ENCODE measurements at places on chromosomes 5 and 9.

DNA sequence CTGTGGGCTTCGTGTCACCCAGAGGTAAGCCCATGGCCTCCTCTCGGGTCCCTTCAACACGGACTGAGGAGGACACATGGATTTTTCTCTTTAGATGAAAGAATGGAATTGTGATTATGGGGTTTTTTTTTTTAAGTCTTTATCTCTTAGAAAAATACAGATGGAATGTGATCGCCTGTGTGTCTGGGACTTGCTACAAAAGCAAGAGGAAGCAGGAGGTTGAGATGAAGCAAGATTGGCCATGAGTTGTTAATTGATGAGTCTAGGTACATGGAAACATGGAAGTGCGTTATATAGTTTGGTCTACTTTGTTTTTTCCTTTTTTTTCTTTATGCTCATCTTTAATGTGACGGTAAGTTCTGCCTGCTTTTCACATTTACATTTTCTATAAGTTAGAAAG, 14.6 kb downstream of the USP20 start:
- DNase-seq: no peak

DNA sequence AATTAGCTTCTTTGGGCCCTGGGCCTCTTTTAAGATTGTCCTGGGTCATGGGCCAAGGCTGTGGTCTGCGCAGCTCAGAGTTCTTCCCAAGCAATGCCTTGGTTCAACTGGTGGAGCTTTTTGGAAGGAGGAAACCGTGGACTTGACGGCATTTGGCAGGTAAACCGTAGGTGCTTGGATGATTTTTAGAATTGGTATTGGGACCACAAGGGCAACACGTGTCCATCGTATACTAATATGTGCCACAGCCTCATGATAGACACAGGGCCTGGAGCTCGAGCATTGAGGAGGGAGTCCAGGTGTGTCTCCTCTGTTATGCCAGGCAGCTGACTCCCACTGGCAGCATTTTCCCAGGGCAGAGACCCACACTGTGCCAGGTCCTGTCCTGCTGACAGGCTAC, 120.9 kb upstream of the PITX1 start:
- DNase-seq: no peak

DNA sequence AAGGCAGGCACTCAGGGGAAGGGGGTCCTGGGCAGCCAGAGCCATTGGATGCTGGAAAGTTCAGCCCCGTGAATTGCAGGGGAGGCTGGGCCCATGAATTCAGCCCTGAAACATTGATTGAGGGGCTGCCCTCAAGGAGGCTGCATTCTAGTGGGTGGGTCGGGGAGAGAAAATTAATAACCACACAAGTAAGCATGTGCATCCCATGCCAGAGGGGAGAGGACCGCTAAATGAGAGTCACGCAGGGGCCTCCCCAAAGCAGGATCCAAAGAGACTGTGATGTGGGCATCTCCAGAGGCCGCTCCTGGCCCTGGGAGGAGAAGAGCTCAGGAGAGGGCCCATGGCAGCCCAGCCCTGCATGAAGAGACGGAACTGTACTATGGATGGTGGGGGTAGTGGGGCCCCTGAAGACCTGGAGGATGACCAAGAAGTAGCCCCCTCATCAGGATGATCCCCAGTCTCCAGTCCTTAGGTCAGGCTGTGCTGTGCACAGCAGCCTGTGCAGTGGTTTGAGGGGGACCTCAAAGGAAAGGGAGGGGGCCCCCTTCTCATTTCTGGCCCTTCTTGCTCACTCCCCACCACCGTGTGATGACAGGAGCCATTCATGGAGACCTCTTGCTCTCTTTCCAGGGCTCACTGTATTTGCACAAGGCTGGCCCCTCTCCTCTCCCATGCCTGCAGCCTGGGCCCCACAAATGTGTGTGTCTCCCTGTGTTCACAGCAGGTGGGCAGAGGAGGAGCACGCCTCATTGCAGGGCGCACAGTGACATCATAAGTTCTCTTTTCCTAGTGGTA, 233.6 kb upstream of the IRX1 start:
- DNase-seq: no peak

DNA sequence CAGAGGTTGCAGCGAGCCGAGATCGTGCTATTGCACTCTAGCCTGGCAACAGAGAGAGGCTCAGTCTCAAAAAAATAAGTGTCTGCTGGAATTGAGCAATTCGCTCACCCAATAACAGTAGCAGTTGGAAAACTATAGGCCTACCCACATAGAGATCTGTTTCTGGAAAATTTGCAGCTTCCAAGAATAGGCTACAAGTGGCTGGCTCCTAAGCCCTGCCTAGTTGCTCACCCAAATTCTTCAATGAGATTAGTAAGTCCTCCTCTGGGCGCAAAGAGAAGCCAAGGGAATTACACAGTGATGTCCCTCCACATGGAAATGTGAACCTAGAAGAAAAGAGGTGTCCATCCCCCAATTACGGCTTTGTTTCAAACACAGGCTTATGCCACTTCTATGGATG, 42.6 kb upstream of the RNF38 start:
- no peak for DNase-seq

DNA sequence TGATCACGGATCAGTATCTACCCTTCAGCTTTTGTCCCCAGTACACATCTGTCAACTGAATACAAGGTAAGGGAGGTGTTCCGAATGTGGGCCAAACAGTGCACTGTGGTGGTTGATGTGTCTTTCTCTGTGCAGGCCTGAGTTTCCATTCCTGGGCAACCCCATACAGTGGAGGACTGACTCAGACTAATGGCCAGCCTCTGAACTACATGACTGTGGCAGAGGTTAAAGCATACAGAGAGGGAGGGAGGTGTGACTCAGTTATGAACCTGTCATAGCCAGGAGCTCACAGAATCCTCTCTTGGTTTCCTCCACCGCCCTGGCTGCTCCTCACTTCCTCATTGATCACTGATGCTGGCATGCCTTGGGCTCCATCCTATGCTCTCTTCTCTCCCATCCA, 136.4 kb upstream of the TAS2R1 start:
- DNase-seq: no peak

- DNase-seq: no peak
These were observed 241.5 kb upstream of the CDH18 start for GRCh38 chr5:20229303-20230005.

DNA sequence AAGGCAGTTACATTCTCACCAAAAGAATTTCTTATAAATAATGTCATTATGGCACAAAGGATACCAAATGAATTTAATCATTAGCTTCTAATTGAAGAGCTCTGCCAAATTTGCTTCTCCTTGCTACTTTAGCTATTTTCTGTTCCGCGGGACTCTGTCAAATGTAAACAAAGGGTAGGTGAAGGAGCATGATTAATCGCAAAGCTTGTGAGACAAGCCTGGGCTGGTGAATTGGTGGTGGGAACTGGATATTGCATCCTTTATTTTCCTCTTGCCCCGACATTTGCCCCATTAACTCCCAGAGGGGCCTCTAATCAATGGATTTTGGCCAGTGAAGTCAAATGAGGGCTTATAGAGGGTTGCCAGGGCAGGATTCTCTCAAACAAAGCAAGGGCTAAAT, 234.2 kb upstream of the RFX3 start:
- no peak for DNase-seq

- no peak for DNase-seq
These were observed 65.1 kb upstream of the PHYKPL start for GRCh38 chr5:178297751-178298150.

DNA sequence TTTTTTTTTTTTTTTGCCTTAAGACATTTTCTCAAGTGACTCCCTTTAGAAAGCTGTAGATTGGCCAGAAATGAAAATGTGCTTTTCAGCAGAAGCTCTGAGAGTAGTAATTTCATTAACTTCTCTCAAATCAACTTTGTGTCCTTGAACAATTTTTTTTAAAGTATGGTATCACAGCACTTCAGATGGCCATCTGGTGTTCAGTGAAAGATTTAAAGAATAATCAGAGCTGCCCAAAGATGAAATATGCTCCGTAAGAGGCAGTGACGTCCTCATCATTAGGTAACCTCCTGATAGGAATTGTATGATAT, 43.0 kb upstream of the PCAT7 start:
- no peak for DNase-seq

DNA sequence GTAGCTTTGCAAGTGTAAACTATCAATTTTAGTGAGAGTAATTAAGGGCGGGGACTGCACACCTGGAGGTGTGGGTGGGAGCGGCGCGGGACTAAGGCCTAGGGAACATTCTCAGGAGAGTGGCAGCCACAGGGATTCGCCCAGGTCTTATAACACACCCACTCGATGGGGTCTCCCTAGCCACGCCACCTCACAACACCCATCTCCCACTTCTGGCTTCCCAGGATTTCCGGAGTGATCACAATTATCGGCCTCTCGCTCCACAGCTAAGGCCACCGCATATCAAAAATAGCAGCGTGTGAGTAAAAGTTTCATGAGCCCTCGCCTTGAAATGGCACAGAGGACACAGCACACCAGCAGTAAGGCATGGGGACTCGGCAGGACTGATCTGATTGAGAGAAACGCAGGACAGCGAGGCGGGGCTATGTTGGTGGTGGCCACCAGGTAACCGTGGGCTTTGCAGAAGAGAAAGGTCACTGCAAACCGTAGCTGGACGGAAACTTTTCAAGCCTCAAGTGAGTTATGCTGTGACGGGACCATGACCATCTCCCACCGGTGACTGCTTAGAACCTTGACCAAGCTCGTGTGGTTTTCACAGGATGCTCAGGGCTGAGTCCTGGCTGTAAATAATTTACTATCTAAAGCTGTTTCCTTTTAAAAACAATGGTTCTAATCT, 1.1 kb upstream of the LPAR1 start:
- no peak for DNase-seq

GRCh38 chr5:102307232-102307631, 11.1 kb upstream of the SLCO4C1 start:
- DNase-seq: no peak

DNA sequence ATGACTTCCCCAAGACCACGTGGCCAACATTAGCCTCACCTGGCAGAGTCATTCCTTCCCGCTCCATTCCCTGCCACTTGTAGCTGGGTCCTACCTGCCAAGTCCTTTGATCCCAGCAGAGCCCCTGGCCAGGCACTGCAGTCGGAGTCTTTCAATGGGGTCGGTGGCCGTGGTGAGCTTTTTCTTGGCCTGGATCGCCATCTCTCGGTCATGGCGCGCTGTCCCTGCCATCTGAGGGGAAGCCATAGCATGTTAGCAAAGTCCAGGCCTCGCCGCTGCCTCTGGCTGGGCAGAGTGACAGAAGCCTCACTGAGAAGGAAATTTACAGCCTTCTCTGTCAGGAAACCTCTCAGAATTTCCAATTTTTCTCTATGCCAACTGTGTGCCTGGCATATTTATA, 17.5 kb downstream of the CAPSL start:
- DNase-seq: no peak

DNA sequence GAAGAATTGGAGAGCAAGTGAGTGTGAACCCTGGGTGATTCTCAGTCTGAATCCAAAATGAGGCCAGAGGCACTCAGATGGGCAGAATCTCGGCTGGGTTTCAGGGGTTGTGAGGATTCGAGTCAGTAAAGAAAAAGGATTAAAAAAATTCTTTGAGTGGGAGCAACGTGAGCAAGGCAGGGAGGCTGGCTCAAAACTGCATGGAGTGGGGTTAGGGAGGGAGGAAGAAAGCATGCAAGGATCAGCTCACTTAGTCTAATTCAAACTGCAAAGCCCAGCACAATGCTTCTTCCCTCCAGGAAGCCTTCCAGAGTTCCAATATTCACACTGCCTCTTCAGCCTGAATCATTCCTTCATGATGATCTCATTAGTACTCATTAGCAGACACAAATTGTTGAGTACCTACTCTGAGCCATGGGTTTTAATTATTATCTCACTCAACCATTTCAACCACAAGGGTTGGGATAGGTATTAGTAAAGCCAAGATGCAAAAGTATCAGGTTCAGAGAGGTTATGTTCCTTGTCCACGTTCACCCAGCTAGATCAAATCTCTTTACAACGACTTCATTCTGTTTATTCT, 95.8 kb downstream of the BRINP1 start:
- no peak for DNase-seq

DNA sequence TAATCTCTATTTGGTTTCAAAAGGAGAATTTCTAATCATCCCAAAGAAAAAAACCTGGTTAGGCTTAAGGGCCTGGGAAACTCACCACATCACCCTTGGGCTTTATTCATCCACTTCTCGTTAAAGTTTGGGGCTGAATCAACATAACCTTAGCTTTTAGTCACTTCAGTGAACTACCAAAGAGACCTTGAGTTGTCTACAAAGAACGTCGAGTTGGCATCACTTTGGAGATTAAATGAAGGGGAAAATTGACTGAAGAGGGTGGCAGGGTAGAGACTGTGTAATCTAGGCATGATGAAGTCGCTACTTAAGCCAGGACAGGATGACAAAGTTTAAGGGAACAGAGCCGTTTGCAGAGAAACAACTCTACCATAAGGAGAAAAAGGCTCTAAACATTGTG, 341.4 kb downstream of the RAB3C start:
- DNase-seq: no peak

DNA sequence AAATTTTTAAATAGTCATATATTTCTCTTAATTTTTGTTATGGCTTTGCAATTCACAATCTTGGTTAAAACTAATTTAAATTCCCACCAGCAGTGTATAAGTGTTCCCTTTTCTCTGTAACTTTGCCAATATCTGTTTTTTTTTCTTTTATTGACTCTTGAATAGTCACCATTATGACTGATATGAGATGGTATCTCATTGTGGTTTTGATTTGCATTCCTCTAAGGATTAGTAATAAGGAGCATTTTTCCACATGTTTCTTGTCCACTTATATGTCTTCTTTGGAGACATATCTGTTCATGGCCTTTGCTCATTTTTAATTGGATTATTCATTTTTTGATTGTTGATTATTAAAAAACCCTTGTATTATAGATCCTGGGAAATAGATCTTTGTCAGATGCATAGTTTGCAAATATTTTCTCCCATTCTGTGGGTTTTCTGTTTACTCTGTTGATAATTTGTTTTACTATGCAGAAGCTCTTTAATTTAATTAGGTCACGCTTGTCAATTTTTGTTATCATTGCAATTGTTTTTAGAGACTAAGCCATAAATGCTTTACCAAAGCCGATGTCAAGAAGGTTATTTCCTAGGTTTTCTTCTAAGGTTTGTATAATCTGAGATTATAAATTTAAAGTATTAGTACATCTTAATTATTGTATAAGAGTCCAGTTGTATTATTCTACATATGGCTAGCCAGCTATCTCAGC, 610.9 kb downstream of the CHSY3 start:
- DNase-seq: no peak

- no peak for DNase-seq
These were observed 42.7 kb upstream of the IL17B start for GRCh38 chr5:149421834-149422233.

DNA sequence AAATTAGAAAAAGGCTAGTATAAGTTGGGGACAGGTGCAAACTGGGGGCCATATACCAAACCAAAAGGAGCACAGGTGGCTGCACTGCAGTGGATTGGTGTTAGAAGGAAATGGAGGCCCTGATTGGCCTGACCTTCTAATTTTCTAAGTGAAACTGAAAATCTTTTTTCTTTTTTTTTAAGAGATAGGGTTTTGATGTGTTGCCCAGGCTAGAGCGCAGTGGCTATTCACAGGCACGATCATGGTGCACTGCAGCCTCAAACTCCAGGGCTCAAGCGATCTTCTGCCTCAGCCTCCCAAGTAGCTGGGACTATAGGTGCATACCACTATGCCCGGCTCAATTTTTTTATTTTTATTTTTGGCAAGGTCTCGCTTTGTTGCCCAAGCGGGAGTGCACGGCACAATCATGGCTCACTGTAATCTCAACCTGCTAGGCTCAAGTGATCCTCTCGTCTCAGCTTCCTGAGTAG, 9.8 kb upstream of the CCDC69 start:
- DNase-seq: no peak

Measured in activated CD4-positive, alpha-beta T cell treated with anti-CD3 and anti-CD28 coated beads for 1 hour (primary cell).